T-helper 1 cell (primary cell): ENCODE measurements at places on chromosomes 7 and 10.

DNA sequence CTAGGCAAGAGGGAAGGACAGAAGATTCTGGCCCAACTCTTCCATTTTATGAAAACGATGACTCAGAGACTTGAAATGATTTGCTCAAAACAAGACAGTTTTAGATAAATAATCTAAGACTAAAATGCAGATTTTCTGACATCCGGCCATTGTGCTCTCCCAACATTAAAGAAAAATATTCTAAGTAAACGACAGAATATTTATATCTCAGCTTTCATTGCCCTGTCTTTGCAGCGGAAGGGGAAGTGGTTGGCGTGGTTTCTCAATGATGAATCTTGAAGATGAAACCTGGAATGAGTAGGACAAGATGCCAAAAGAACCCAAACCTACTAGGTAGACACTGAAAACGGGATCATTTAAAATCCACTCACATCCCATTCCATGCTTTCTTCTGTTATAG is 28.9 kb upstream of the NPY start:
- no peak for DNase-seq

- DNase-seq: no peak
Observed at GRCh38 chr10:104293781-104294321, 24.9 kb downstream of the GSTO2 start.

DNA sequence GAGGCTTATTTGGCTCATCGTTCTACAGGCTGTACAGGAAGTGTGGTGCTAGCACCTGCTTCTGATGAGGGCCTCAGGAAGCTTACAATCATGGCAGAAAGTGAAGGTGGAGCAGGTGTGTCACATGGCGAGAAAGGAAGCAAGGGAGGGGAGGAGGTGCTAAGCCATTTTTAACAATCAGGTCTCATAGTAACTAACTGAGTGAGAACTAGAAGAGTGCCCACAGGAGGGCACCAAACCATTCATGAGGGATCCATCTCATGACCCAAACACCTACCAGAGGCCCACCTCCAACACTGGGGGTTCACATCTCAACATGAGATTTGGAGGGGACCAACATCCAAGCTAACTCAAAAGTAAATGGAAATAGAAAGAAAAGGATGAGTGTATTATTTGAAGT is 78.1 kb downstream of the CXCL12 start:
- no peak for DNase-seq

DNA sequence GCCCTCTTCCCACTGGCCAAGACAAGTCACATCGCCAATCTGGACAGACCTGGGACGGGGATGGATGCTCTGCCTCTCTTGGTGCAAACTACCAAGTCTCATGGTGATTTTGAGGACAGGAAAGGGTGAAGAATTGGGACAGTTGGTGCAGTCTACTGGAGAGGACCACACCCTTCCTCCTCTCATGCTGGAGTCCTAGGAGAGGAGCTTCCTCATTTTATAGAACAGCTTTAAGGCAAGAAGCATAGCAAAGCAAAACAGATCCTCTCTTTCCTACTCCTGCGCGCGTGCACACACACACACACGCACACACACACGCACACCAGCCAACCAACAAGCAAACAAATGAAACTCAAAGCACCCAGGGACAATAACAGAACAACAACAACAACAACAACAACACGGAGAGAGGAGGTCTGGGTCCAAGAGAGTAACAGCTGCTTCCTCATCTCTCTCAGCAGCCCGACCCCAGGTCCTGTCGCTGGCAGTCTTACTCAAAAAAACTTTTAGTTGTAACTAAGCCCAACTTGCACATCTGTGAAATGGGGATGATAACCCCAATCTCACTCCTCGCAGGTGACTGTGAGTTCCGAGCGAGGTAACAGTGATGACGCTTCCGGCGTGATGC is 83.4 kb downstream of the TMEM178B start:
- no peak for DNase-seq

DNA sequence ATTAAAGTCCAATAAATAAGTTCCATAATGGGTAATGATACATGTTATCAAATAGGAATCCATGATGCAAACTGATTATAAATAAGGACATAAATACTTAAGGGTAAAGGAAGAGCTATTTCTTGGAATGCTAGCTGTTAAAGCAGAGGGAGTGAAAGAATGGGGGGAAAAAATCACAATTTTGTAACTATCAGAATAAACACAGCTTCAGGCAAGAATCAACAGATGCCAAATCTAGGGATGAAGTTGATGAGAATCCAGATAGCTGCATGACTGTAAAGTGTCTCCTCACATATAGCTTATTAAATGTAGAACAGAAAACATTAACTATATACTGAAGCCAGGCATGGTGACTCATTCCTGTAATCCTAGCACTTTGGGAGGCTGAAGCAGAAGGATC is 4.9 kb downstream of the IPMK start:
- no peak for DNase-seq

DNA sequence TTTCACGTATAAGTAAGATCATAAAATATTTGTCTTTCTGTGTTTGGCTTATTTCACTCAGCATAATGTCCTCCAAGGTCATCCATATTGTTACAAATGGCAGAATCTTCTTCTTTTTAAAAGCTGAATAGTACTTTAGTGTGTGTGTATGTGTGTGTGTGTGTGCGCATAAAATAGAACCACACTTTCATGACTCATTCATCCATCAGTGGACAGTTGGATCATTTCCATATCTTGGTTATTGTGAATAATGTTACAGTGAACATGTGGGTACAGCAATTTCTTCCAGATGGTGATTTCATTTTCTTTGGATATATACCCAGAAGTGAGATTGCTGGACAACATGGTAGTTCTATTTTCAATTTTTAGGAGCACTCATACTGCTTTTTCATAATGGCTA is 622.4 kb downstream of the NRG3 start:
- DNase-seq: no peak

GRCh38 chr10:112235920-112236319 is 47.3 kb upstream of the TECTB start:
- no peak for DNase-seq
